ENCODE measurements at places on chromosomes 7 and 10.
A peak's percentile ranks its signal among the peaks of the same experiment; 100 is the strongest.

- peaks cover 16% of the 10 kb centered on the region for H3K4me1 ChIP-seq
- H3K4me3 ChIP-seq = no peak overlapping the region
- no peak overlapping the region for H3K27ac ChIP-seq
- no peaks in the 10 kb centered on the region for H3K27me3 ChIP-seq
Measured at GRCh38 chr7:28068811-28069216, 111.8 kb downstream of the JAZF1 start.

GRCh38 chr7:121328508-121329190 is at the start of gene WNT16:
TSS of gene WNT16 (plus strand) at chr7:121329000. CDS start at chr7:121329293, 293 bp downstream.
- peaks cover 3% of the 10 kb centered on the region for H3K4me1 ChIP-seq
- H3K27ac ChIP-seq = no peak within 1 kb of the TSS
- no peaks in the 10 kb centered on the region for H3K36me3 ChIP-seq
- peak within 1 kb of the TSS; percentile 31 for H3K4me3 ChIP-seq
- DNase-seq = no peak

- no peaks in the 10 kb centered on the region for H3K27me3 ChIP-seq
- no peak overlapping the region for H3K27ac ChIP-seq
- no peaks in the 10 kb centered on the region for H3K36me3 ChIP-seq
- H3K4me1 ChIP-seq = no peaks in the 10 kb centered on the region
- H3K4me3 ChIP-seq = no peak overlapping the region
- no peak for DNase-seq
Measured at GRCh38 chr7:106874076-106874475, 9.0 kb downstream of the PIK3CG start.

GRCh38 chr7:126774077-126774476 is 478.7 kb downstream of the GRM8 start:
- H3K4me3 ChIP-seq = no peak overlapping the region
- H3K4me1 ChIP-seq = no peaks in the 10 kb centered on the region
- DNase-seq = no peak
- H3K36me3 ChIP-seq = no peaks in the 10 kb centered on the region

- no peak for DNase-seq
- no peak overlapping the region for H3K4me3 ChIP-seq
- H3K27me3 ChIP-seq = no peaks in the 10 kb centered on the region
- no peaks in the 10 kb centered on the region for H3K36me3 ChIP-seq
- no peak overlapping the region for H3K27ac ChIP-seq
- no peaks in the 10 kb centered on the region for H3K4me1 ChIP-seq
Measured at GRCh38 chr7:152544971-152545619, 109.3 kb upstream of the KMT2C start.

- no peak overlapping the region for H3K27ac ChIP-seq
- H3K36me3 ChIP-seq = no peaks in the 10 kb centered on the region
- H3K4me1 ChIP-seq = no peaks in the 10 kb centered on the region
- DNase-seq = no peak
- H3K4me3 ChIP-seq = no peak overlapping the region
- H3K27me3 ChIP-seq = no peaks in the 10 kb centered on the region
Measured at GRCh38 chr10:16893664-16894063, 76.4 kb upstream of the RSU1 start.

- no peak for DNase-seq
- H3K4me1 ChIP-seq = no peaks in the 10 kb centered on the region
- no peak overlapping the region for H3K27ac ChIP-seq
- H3K4me3 ChIP-seq = no peak overlapping the region
- no peaks in the 10 kb centered on the region for H3K36me3 ChIP-seq
- H3K27me3 ChIP-seq = no peaks in the 10 kb centered on the region
Measured at GRCh38 chr7:88347517-88347916, 40.8 kb upstream of the STEAP4 start.

DNA sequence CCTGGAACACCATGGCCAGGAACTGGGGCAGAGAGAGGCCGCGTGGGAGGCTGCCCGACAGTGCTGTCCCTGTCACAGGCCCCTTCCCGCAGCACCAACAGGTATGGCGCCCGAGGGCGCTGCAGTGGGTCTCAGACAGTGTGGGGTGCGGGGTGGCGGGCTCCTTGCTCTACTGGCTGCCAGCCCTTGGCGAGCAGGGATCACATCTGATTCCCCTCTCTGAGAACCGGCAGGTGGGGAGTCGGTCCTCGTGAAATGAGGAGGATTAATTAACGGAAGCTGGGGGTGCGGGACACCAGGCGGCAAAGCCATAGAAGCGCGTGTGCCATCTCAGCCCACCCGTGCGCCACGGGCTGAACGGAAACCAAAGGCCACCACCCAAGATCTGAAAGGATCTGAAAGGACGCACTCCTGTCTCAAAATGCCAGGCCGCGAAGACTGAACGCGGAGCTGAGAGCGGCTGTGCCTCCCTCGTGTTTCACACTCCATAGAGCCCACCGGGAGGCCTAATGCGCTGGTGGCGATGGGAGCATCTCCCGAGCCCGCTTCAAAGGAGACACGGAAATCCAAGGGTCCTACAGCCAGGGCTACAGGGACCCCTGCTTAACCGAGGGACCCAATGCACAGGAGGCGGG is 6.8 kb downstream of the INTS1 start:
- H3K36me3 ChIP-seq = no peaks in the 10 kb centered on the region
- H3K27me3 ChIP-seq = no peaks in the 10 kb centered on the region
- H3K27ac ChIP-seq = no peak overlapping the region
- no peak for DNase-seq
- no peak overlapping the region for H3K4me3 ChIP-seq
- peaks cover under 1% of the 10 kb centered on the region for H3K4me1 ChIP-seq

- H3K27ac ChIP-seq = no peak overlapping the region
- no peaks in the 10 kb centered on the region for H3K27me3 ChIP-seq
- H3K36me3 ChIP-seq = no peaks in the 10 kb centered on the region
- H3K4me3 ChIP-seq = no peak overlapping the region
- DNase-seq = no peak
Measured at GRCh38 chr7:46725136-46725535, 804.1 kb upstream of the IGFBP3 start.

DNA sequence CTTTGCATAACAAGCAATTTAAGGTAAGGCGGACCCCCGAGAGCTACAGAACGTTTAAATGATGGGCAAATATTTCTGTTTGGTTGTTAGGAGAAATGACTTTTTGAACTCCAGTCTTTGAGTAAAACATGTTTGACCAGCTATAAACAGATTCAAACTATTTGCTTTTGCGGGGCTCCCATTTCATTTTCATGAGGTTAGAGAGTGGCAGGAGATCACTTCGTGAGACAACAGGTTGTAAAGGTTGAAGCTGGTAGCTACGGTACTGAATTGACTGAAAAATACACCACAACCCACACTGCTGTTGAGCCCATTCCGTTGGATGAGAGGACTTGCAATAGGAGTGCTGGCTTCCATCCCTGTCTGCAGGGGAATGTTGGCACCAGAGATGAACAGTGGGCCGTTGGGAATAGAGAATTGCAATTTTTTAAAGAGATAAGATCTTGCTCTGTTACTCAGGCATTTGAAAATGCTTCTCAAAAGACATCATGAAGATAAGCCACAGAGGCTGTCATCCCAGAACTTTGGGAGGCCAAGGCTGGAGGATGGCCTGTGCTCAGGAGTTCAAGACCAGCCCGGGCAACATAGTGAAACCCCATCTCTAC is 65.7 kb upstream of the CARD11 start:
- no peak overlapping the region for H3K4me3 ChIP-seq
- no peak overlapping the region for H3K27ac ChIP-seq
- no peaks in the 10 kb centered on the region for H3K4me1 ChIP-seq
- H3K36me3 ChIP-seq = no peaks in the 10 kb centered on the region
- DNase-seq = no peak

GRCh38 chr10:86712317-86712707 is 44.0 kb downstream of the LDB3 start:
- peaks cover 5% of the 10 kb centered on the region for H3K4me1 ChIP-seq
- no peaks in the 10 kb centered on the region for H3K27me3 ChIP-seq
- no peak for DNase-seq
- H3K4me3 ChIP-seq = peak overlapping the region; percentile 85
- no peaks in the 10 kb centered on the region for H3K36me3 ChIP-seq
- H3K27ac ChIP-seq = peak overlapping the region; percentile 88

GRCh38 chr10:3499120-3499519 is 285.9 kb downstream of the KLF6 start:
- H3K4me3 ChIP-seq = no peak overlapping the region
- no peaks in the 10 kb centered on the region for H3K27me3 ChIP-seq
- no peaks in the 10 kb centered on the region for H3K36me3 ChIP-seq
- H3K4me1 ChIP-seq = no peaks in the 10 kb centered on the region
- no peak overlapping the region for H3K27ac ChIP-seq

GRCh38 chr10:121098211-121098610 is 247.0 kb downstream of the WDR11 start:
- no peaks in the 10 kb centered on the region for H3K36me3 ChIP-seq
- H3K4me1 ChIP-seq = no peaks in the 10 kb centered on the region
- H3K27me3 ChIP-seq = no peaks in the 10 kb centered on the region
- H3K4me3 ChIP-seq = no peak overlapping the region
- no peak for DNase-seq

GRCh38 chr10:28569506-28570159 is 36.7 kb downstream of the WAC start:
- peaks cover 11% of the 10 kb centered on the region for H3K4me1 ChIP-seq
- no peak overlapping the region for H3K27ac ChIP-seq
- no peak for DNase-seq
- no peaks in the 10 kb centered on the region for H3K36me3 ChIP-seq
- no peak overlapping the region for H3K4me3 ChIP-seq
- H3K27me3 ChIP-seq = no peaks in the 10 kb centered on the region

DNA sequence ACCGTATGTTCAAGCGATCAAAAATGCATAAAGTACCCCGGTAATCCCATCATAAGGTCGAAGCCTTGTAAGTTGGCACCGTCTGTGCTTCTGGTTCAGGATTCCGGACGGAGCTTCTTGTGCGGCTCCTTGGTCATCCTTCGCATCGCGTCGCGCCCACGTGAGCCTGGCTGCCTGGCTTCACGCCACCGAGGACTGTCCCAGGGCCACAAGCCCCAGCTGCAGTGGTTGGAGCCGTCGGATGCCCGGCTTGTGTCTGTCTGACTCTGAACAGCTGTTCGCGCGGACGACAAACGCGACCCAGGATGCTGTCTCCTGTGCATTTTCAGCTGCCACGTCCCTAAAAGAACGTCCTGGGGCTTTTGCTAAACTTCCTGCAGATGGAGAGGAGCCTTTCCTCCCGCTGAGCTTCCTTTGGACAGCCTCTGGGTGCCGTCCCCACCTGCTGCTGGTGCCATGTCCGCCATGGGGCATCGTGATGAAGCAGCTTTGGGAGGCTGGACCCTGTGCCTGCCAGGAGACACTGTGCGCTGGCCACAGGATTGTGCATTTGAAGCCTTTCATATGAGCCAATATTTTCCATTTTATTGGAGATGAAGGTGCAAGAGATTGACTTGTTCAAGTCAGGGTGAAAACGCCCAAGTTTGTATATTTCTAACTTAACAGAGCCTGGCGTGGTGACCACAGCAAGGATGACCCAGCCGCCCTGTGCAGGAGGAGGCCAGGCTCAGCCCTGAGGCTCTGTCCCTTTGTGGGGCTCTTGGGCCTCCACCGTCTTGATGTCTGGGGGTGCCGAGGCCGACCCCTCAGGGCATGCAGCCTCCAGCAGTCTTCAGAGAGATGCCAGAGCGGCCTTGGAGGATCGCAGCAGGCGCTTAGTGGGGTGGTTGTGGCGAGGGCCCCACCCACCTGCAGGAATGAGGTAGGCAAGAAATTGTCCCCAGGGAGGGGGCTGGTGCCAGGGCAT is 6.7 kb upstream of the JAKMIP3 start:
- no peaks in the 10 kb centered on the region for H3K36me3 ChIP-seq
- no peaks in the 10 kb centered on the region for H3K27me3 ChIP-seq
- H3K4me1 ChIP-seq = no peaks in the 10 kb centered on the region
- H3K27ac ChIP-seq = no peak overlapping the region

- H3K36me3 ChIP-seq = no peaks in the 10 kb centered on the region
- H3K27ac ChIP-seq = no peak overlapping the region
- no peak overlapping the region for H3K4me3 ChIP-seq
- no peak for DNase-seq
- H3K4me1 ChIP-seq = peaks cover 13% of the 10 kb centered on the region
- H3K27me3 ChIP-seq = no peaks in the 10 kb centered on the region
Measured at GRCh38 chr7:148727501-148728278, 29.0 kb downstream of the CUL1 start.

DNA sequence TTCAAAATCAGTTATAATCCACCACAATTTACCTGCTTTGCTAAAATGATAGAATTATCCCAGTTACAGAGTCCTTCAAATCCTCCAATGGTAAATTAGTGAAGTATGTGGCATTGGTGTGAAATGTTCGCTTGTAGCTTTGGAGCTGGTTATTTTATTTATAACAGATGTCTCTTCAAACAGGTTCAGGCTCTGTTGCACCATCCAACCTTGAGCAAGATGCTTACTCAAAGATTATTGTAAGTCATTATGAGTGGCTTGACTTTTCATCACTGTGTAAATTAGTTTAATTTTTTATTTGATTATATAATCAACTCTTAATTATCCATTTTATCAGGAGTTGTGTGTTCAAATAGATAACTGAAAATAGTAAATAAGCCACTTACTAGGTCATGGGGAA is 99.4 kb downstream of the BTRC start:
- no peaks in the 10 kb centered on the region for H3K36me3 ChIP-seq
- H3K27ac ChIP-seq = no peak overlapping the region
- H3K27me3 ChIP-seq = no peaks in the 10 kb centered on the region

- H3K4me3 ChIP-seq = no peak overlapping the region
- no peak overlapping the region for H3K27ac ChIP-seq
- no peaks in the 10 kb centered on the region for H3K36me3 ChIP-seq
- DNase-seq = no peak
Measured at GRCh38 chr7:5212633-5213285, 22.7 kb downstream of the WIPI2 start.

- H3K27me3 ChIP-seq = no peaks in the 10 kb centered on the region
- no peak for DNase-seq
- no peak overlapping the region for H3K27ac ChIP-seq
- no peaks in the 10 kb centered on the region for H3K4me1 ChIP-seq
- H3K36me3 ChIP-seq = no peaks in the 10 kb centered on the region
Measured at GRCh38 chr7:70288781-70289456, 690.6 kb downstream of the AUTS2 start.

- no peaks in the 10 kb centered on the region for H3K4me1 ChIP-seq
- H3K36me3 ChIP-seq = no peaks in the 10 kb centered on the region
- no peak overlapping the region for H3K4me3 ChIP-seq
- no peak for DNase-seq
- no peak overlapping the region for H3K27ac ChIP-seq
Measured at GRCh38 chr10:8130973-8131911, 76.8 kb downstream of the GATA3 start.

- no peak overlapping the region for H3K27ac ChIP-seq
- no peak overlapping the region for H3K4me3 ChIP-seq
- no peaks in the 10 kb centered on the region for H3K36me3 ChIP-seq
- DNase-seq = no peak
Measured at GRCh38 chr7:14871880-14872279, 30.7 kb downstream of the DGKB start.

GRCh38 chr7:70797109-70797514 is 334.8 kb upstream of the GALNT17 start:
- no peak overlapping the region for H3K4me3 ChIP-seq
- H3K27me3 ChIP-seq = no peaks in the 10 kb centered on the region
- H3K27ac ChIP-seq = no peak overlapping the region
- H3K36me3 ChIP-seq = no peaks in the 10 kb centered on the region

GRCh38 chr7:96178581-96178980 is 143.3 kb downstream of the SLC25A13 start:
- H3K4me1 ChIP-seq = no peaks in the 10 kb centered on the region
- H3K4me3 ChIP-seq = no peak overlapping the region
- DNase-seq = no peak
- H3K36me3 ChIP-seq = no peaks in the 10 kb centered on the region
- no peak overlapping the region for H3K27ac ChIP-seq
- no peaks in the 10 kb centered on the region for H3K27me3 ChIP-seq

All from ovary (tissue), 10 donors.